ENCODE measurements at places on chromosomes 3 and 15. TPM values are rescaled to one million over a fixed set of nuclear protein-coding genes. Genes with fewer than 3 reads are reported as not detected.

SGO1 gene
- total RNA-seq = 12.6 TPM

SLC12A8 gene
- 11.7 TPM for total RNA-seq

- peak overlapping the region; percentile 32 for H3K4me3 ChIP-seq
- DNase-seq = peak; percentile 50
- H3K4me1 ChIP-seq = peaks cover 30% of the 10 kb centered on the region
- H3K27me3 ChIP-seq = no peaks in the 10 kb centered on the region
Observed at GRCh38 chr3:126781889-126782491, 78.0 kb downstream of the CHCHD6 start.

DNA sequence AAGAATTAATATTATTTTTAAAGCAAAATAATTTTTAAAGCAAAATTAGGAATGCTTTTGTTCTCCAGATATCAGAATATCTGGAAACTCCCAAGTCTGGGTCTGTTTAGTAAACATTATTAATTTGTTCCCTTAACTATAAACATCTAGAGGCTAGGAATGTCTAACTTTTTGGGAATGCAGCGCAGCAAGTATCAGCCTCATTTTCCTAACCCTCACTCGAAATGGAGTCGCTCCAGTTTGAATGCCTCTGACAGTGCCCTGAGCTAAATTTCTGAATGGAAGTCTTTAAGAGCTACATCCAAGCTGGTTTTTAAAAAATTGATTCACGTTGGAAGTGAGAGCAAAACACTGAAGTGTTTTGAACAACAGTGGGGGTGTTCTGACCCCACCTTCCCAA lies 74.4 kb upstream of the WNT7A start:
- H3K27ac ChIP-seq = no peak overlapping the region
- H3K36me3 ChIP-seq = no peaks in the 10 kb centered on the region
- DNase-seq = no peak
- H3K4me1 ChIP-seq = no peaks in the 10 kb centered on the region

GRCh38 chr3:14568269-14568668 lies 28.1 kb upstream of the GRIP2 start:
- no peaks in the 10 kb centered on the region for H3K36me3 ChIP-seq
- DNase-seq = peak; percentile 7
- no peaks in the 10 kb centered on the region for H3K27me3 ChIP-seq
- no peak overlapping the region for H3K27ac ChIP-seq

- no peak for DNase-seq
- H3K27ac ChIP-seq = no peak overlapping the region
- peaks cover 29% of the 10 kb centered on the region for H3K27me3 ChIP-seq
- H3K36me3 ChIP-seq = no peaks in the 10 kb centered on the region
- no peaks in the 10 kb centered on the region for H3K4me1 ChIP-seq
Observed at GRCh38 chr3:14899993-14900618, 47.3 kb upstream of the NR2C2 start.

DNA sequence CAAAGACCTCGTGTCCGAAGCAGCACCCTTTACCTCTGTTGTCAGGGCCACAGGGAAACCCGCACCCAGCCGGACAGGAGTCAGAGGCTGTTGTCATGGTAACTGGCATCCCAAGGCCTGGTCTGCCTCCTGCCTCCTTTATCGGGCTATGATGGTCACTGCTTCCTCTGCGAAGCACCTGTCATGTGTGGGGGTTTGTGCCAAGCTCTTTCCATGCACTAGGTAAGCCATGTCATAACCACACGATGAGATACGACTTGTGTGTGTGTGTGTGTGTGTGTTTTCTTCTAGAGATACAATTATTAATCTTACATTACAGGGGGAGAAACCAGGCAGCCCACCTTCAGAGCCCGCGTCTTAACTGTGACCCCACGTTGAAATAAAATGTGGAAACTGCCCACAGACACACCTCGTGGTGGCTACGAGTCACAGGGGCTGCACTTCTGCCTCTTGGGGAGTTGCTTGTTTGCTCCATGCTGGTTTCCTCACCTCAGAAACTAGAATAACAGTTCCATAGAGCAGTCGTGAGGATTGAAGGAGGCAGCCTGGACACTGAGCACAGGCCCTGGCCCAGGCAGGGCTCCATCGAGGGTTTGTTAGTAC lies 18.0 kb downstream of the ZDHHC19 start:
- H3K27me3 ChIP-seq = no peaks in the 10 kb centered on the region
- H3K36me3 ChIP-seq = no peaks in the 10 kb centered on the region
- no peak overlapping the region for H3K27ac ChIP-seq
- DNase-seq = no peak
- no peaks in the 10 kb centered on the region for H3K4me1 ChIP-seq

DNA sequence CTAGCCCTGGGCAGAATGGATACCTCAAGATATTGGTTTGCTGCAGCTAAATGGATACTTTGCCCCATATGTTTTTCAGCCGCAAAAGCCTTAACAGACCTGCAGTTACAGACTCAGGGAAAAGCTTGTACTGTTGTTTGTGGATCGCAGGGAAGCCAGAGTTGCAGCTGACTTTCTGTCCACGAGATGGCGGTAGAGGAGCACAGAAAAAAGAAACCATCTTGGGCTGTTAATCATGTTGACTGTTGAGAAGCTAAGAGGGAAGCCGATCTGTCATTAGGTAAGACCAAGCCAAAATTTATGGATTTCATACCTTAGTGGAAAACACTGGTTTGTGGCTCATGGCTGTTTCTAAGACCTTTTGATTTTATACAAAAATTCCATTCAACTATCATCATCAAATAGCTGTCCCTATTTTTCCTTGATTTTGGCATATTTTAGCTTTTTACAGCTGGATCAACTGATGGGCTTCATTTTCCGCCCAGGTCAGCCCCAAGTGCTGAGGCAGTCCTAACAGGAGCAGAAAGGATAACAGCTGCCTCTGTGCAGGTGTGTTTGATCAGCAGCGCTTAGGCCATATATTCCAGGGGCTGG lies 205.7 kb upstream of the ZPLD1 start:
- H3K27me3 ChIP-seq = no peaks in the 10 kb centered on the region
- no peak overlapping the region for H3K4me3 ChIP-seq
- no peaks in the 10 kb centered on the region for H3K36me3 ChIP-seq
